Thoracic aorta (tissue), 2 donors: ENCODE measurements at places on chromosomes 13 and 19. TPM values are rescaled to one million over a fixed set of nuclear protein-coding genes. Genes with fewer than 3 reads are reported as not detected.

DNA sequence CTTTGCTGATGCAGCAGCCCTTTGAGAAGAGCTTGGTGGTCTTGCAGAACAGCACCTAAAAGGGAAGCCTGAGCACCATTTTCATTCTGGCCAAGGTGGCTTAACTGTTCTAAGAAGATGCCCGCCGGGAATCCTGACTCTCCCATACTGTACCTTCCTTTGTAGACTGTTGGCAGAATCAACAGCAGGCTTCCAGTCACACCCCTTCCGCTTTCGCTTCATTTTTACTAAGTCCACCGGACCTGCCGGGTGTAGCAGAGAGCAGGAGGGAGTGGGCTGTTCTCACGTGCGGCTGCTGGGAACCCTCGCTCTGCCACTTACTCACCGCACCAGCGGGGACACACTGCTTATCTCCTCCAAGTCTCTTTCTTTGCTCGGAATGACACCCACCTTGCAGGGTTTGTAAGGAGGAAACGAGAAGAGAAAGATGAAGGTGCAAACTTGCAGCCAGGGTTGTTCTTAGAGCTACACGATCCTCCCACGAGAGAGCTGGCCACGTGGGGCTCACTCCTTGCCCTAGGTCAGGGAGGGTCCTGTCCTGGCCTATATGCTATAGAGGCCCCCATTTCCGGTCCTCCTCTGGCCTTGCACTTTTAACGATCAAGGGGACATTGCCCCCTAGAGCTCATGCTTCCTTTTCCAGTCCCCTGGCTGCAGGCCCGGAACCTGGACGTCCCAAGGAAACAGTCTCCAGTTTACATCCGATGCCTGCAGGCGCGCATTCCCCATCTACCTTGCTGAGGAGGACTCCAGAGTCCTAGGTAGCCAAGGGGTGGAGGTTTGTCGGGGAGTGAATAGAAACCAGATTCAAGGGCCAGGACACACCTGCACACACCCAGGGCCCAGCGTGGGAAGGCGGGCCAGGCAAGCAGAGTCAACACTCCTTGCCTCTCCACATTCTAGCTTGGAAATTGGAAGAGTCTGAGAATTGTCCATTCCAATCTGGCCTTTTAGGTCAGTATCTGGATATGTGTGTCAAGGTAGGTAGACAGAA, 453.6 kb downstream of the IRS2 start:
- no peak for DNase-seq

DNA sequence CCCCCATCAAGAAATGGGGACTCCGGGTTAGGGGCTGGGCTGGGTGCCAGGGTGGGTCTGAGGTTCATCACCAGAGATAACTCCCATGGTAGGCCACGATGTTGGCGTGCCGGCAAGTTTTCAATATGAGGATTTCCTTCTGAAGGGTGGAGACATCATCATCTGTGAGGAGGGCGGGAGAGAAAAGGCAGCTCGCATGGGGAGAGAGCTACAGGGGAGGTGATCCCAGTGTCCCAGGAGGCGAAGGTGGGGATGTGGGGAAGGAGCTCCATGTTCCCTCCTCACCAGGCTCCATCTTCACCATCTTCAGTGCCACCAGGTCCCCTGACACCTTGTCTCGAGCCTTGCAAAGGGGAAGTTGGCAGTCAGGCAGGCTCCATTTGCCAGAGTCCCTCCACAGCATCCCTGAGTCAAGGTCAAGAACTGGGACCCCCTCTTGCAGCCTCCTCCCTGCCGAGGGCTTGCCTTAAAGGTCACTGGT, 430 bp downstream of the MAP4K1 start:
- no peak for DNase-seq

- DNase-seq, result no peak
Measured at GRCh38 chr13:52022356-52022755, 2.1 kb upstream of the UTP14C start.

- DNase-seq, result no peak
Measured at GRCh38 chr13:47298506-47298905, 401.7 kb upstream of the HTR2A start.

DNA sequence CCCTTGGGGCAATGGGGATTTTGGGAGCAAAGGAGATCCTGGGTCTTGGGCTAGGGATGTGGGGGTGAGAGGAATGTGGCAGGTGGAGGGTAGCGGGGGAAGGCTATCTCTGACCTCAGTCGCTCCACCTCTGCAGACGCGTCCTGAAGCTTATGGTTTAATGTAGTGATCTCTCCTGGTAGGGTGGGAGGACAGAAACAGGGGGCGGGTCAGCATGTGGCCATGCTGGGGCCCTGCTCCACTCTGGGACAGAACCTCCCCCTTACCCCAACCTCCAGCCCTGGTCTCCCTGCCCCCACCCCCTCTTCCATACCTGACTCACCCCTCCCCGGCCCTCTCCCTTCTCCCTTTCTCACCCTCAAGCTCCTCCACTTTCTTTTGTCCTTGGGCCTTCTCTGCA, 1.4 kb downstream of the BST2 start:
- no peak for DNase-seq

- no peak for DNase-seq
Measured at GRCh38 chr19:39692166-39692565, 12.1 kb upstream of the LGALS14 start.

DNA sequence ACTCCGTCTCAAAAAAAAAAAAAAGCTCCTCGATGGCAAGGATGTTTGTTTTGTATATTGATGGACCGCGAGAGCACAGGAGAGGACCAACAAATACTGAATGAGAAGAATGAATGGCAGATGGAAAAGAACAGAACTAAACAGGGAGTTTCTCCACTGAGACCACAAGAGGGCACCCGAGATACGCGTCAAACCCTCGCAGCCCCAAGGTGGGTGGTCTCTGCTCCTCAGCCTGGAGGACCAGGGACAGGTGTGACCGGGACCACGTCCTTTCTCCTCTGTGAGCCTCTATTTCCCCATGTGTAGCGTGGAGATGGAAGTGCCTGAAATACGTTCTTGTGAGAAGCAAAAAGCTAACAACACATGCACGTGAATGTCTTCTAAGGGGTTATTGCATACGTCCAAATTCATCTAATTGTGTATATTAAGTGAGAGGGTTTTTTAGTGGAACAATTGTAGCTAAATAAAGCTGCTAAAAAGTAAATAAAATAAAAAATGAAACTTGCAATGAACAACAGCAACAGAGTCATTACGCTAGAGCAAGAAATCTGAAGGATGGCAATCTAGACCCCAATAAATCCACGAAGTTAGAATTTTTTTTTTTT, 8.3 kb upstream of the CDC42EP5 start:
- DNase-seq, result no peak

DNA sequence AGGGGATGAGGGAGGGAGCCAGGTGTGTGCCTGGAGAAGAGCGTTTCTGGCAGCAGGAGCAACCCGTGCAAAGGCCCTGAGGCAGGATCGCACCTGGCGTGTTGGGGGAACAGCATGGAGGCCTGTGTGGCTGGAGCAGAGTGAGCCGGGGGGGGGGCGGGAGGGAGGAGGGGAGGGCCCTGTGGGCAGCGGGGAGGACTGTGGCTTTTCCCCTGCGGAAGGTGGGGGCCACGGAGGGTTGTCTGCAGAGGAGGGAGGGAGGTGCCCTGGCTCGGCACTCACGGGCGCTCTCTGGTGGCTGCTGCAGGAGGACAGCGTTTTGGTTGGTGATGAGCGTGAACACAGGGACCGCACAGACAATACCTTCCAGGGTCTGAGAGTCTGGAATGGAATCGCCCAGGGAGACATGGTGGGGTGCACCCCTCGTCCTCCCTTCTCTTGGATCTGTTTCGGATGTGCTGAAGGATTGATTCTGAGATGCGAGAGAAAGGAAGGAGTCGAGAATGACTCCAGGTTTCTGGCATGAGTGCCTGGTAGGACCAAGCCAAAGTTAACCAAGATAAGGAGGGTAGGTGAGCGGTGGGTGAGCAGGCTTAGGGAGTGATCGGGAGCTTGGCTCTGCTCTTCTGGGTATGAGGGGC, 6.5 kb downstream of the RAB11B start:
- DNase-seq, result no peak

DNA sequence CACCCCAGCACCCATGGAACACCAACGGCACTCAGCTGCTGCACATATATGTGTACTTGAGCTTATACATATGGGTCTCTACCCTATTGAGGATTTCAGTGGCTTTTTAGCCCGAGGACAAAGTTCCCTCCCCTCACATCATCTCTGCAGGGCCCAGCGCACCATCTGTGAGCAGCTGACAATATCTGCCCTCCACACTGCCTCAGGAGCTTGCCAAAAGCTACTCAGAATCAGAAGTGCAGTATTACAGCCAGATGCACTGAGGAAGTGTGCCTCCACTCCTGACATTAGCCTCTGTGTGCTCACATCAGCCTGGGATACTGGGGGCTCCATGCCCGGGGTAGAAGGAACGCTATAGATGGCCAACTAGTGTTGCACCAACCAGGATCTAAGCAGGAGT, 903.9 kb downstream of the UQCRFS1 start:
- DNase-seq, result no peak

DNA sequence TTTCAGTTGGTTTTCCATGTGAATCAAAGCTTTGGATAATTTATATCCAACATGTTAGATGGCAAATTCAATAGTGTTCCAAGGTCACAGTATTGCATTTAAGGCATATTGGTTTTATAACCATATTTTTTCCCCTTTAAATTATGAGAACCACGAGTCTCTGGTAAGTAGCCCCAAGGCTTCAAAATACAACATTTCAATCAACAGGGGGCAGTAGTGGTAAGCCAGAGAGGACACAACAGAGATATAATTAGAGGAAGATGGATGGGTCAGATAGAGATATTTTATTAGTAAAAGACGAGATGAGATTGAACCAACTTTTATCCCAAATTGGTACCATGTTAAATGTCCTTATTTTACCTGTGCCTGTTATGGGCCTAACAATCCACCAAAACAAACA, 53.1 kb downstream of the KL start:
- no peak for DNase-seq

DNA sequence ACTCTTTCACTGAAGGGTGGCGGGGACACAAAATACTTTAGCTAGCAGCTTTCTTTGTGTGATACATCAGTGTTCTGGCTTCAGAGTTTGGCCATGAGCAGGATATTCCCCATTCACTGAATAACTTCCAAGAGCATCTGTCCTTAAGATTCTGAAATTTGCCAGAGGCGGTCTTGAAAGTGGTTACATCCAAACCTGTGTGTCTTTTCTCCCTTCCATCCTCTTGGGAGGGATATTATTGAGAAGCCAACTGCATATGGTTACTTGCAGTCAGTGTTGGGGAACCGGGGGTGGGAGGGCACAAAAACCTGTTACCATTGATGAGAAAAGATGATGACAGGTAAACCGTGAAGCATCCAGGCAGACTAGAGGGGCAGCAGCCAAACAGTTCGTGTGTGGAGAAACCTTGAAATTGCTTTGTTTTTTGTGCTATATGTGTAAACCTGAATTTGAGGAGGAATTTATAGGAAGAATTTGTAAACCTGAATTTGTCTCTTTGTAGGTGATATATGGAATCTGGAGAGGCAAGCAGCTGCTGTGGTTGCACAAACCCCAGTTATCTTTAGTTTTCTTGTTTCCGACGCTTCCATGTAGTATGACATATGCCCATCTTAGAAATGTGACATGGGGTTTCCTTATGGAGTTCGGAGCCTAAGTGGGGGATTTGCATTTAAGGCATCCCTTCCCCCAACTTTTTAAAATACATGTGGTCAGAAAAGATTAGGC, 104.8 kb downstream of the WDFY2 start:
- DNase-seq, result no peak

DNA sequence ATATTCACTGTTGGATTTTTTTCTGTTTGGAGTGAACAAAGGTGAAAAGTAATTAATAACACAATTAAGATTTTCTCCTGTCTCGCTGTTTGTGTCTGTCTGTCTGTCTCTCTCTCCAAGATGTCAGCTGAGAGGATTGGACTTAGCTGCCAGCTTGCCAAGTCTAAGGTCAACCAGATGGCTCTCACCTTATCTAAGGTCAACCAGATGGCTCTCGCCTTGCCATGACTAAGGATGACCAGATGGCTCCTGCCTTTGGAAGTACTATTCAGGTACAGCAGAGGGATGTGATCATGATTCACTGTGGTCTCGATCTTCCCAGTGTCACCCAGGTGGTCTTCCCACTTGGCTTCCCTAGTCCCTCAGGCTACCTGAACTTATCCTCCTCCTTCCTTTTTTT, 1436.4 kb downstream of the UQCRFS1 start:
- DNase-seq, result no peak

GRCh38 chr13:107864543-107865317, 350.6 kb downstream of the LIG4 start:
- DNase-seq, result no peak

GRCh38 chr13:20340136-20340758, 108.1 kb upstream of the GJB6 start:
- no peak for DNase-seq

GRCh38 chr13:50401049-50401505, 385.8 kb downstream of the KCNRG start:
- no peak for DNase-seq

GRCh38 chr19:42352301-42353259, 27.1 kb downstream of the MEGF8 start:
- DNase-seq, result no peak

DNA sequence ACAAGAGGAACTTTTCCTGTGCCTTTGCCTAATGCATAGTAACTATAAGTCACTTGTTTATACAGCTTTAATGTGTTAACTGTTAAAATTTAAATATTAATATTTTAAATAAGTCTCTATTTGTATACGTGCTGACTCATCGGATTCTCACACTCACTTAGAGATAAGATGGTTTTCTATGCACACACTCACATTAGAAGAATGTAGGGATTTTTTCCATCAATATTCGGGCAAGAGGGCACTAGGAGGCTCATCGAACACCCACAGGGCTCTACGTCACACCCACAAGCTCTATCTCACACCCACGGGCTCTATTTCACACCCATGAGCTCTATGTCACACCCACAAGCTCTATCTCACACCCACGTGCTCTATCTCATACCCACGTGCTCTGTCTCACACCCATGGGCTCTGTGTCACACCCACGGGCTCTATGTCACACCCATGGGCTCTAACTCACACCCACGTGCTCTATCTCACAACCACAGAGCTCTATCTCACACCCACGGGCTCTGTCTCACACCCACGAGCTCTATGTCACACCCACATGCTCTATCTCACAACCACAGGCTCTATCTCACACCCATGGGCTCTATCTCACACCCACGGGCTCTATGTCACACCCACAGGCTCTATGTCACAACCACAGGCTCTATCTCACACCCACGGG, 73.4 kb downstream of the COL4A2 start:
- no peak for DNase-seq

- DNase-seq, result no peak
Measured at GRCh38 chr13:106916329-106916976, 348.5 kb upstream of the ARGLU1 start.

- DNase-seq, result no peak
Measured at GRCh38 chr19:38900202-38900629, 447 bp downstream of the NFKBIB start.

Gene OR4F17
- total RNA-seq, result not detected

Gene PLPPR3
- not detected for total RNA-seq

Gene GGN
- 6.0 TPM for total RNA-seq

Gene MAU2
- total RNA-seq, result 119 TPM

Gene NLRP7
- not detected for total RNA-seq

Gene PTH2
- not detected for total RNA-seq
